AG20443 (cell line): ENCODE measurements at places on chromosomes 4 and X.

DNA sequence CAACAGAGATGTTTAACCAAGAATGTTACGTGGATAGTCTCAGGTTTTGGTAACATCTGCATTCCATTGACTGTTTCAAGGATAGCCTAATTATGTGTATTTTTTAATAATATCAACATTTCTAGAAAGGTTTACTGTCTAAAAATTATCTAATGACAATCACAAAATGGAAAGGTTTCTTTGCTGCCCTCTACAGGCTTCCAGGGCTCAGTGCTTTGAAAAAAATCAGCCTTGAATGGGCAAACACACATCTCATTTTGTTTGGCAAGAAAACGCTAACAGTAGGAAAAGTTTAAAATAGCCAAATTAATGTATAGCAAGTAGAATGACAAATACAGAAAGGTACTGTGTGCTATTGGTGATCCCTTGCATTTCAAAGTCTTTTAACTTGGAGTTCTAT lies 223.4 kb upstream of the PRPS2 start:
- DNase-seq, result peak; percentile 7

DNA sequence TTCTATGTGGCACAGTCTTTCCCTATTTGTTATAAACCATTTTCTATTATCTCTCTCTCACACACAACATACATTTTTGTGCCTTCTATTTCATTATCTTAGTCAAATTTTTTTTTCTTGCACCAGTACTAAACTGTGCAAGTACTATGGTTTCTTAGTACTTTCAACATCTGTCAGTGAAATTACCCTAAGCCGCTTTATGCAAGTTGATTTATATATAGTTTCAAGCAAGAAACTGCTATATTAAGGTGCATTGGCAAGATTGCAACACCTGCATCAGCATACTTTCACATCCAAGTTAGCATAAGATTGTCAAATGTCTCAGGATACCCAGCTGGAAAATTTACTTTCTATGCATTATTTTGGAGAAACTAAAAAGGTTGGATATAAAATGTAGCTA lies 180.2 kb upstream of the FSTL5 start:
- DNase-seq, result no peak

GRCh38 chr4:36310793-36311192 lies 29.4 kb downstream of the DTHD1 start:
- DNase-seq, result no peak

DNA sequence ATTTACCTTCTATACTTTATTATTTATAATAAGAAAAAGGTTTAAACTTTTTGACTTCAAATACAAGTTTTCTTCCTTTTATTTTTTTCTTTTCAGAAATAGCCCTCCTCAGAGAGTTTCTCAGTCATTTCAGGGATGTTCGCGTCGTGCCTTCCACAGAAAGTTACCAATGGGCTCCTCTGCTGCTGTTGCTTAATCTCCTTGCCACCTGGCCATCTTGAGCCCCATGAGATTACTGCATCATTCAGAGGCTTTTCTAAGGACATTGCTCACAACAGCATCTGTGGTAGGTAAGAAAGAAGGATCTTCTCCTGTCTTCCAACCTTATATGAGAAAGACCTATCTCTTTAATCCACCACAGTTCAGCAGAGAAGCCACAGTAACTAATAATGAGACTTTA lies 1361.9 kb upstream of the ADGRL3 start:
- no peak for DNase-seq

DNA sequence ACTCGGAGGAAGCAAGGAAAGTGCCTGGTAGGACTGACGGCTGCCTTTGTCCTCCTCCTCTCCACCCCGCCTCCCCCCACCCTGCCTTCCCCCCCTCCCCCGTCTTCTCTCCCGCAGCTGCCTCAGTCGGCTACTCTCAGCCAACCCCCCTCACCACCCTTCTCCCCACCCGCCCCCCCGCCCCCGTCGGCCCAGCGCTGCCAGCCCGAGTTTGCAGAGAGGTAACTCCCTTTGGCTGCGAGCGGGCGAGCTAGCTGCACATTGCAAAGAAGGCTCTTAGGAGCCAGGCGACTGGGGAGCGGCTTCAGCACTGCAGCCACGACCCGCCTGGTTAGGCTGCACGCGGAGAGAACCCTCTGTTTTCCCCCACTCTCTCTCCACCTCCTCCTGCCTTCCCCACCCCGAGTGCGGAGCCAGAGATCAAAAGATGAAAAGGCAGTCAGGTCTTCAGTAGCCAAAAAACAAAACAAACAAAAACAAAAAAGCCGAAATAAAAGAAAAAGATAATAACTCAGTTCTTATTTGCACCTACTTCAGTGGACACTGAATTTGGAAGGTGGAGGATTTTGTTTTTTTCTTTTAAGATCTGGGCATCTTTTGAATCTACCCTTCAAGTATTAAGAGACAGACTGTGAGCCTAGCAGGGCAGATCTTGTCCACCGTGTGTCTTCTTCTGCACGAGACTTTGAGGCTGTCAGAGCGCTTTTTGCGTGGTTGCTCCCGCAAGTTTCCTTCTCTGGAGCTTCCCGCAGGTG lies 637 bp downstream of the AR start:
- peak; percentile 11 for DNase-seq

DNA sequence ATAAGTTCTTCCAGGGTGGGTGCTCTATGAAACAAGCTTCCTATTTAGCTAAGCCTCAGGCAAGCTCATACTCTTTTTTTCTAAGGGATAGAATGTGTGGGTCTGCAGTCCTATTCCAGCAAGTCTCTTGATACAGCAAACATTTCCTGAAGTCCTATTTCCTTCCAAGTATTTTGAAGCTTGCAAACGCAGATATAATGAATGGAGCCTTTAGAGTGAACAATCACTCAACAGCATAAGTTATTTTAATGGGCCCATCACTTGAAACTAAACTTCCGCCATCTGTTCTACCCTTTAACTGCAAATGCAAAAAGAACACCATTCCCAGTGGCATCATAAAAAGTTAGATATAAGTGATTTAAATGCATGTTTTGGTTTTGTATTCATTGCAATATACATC lies 108.3 kb upstream of the TAPT1 start:
- DNase-seq, result no peak

GRCh38 chr4:79319975-79320374 lies 5.9 kb downstream of the NAA11 start:
- DNase-seq, result no peak

DNA sequence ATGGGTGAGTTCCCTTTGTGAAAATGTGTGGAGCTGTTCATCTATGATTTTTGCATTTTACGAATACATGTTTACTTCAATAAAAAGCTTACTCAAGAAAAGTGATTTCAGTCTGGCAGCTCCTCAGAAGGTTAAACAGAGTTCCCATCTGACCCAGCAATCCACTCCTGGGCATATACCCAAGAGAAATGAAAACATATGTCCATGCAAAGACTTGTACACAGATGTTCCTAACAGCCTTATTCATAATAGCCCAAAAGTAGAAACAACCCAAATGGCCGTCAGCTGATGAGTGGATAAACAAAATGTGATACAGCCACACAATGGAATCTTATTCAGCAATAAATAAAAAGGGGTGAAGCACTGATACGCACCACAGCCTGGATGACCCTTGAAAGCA lies 20.8 kb downstream of the CLCN4 start:
- DNase-seq, result no peak

DNA sequence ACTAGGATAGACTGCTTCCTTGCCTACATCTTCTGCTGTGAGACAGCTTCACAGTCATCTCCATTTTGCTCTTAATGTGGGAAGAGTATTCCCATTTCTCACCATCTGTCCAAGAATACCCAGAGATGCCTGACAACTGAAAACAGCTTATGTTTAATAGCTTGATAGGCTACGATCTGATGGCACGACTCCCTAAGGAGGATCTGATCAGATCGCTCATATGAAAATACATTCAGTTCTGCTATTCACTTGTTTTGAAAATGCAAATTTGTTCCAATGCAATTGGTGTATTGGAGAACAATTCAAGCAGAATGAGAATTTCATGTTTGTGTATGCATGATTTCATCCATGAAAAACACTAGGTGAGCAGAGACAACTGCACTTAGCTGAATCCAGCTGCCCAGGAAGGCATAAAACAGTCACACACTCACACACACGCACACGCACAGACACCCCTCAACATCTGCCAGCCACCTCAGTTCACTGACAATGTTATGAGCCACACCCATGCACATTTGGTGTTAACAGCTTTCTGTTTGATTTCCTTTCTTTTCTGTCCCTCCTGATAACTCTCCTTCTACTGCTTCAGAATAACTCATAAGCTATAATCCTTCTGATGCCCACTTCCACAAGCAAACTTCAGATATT lies 29.6 kb downstream of the TRIML1 start:
- no peak for DNase-seq

DNA sequence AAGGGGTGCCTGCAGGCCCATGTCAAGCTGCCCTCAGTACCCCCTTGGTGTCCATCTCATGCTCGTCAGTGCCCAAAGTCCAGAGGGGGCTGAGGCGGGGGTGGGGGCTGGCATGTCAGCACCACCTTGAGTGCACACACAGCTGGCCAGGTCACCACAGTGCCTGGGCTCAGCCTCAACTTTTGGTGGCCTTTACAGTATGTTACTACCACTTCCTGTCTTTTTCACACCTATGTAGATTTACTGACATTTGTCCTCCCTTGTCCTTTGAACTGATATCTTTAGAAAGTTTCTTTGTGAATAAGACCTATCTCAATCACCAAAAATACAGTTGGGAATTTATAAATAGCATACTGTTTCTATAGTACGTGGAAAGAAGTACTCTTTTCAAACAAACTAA lies 58.7 kb upstream of the NPNT start:
- DNase-seq, result no peak

DNA sequence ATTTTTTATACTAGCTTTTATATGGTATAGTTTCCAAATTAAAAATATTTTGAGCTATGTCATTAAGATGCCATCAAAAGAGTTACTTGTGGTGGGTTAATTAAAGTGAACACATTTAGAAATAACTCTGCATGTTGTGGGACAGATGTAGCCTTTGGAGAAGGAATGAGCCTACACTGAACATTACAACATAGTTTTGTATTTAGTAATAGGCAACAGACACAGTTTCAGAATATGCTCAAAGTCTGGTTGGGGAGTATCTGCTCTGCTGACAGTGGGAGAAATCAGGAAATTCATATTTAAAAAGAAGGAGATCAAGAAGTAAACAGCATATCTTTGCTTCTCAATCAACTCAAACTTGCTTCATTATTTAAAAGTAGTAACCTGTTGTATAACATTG lies 23.7 kb downstream of the EMCN start:
- peak; percentile 55 for DNase-seq
